Naive B cell (primary cell): ENCODE measurements at places on chromosomes 12 and 14.

DNA sequence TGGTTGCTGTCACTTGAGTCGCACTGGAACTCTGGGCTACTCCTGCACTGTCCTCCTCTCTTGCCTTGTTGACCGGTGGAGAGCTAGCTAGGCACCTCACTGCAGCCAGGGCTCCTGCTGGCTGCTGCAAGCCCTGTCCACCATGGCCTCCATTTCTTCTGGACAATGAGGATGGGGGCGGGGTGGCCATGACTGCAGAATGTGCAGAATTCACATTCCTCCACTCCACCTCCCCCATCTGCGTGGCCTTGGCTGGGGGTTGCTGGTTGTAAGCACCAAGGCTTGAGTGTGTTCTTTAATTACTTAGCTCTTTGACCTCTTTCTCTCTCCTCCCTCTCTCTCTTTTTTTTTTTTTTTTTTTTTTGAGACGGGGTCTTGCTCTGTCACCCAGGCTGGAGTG is 248.5 kb downstream of the PCNX1 start:
- no peak for DNase-seq

- DNase-seq: no peak
Observed at GRCh38 chr12:28089338-28089737, 100.9 kb upstream of the CCDC91 start.

- no peak for DNase-seq
Observed at GRCh38 chr14:103280278-103280928, 53.6 kb upstream of the EIF5 start.

- no peak for DNase-seq
Observed at GRCh38 chr14:72554401-72554800, 339.5 kb downstream of the DPF3 start.
